ENCODE measurements at places on chromosomes 16 and 17.

DNA sequence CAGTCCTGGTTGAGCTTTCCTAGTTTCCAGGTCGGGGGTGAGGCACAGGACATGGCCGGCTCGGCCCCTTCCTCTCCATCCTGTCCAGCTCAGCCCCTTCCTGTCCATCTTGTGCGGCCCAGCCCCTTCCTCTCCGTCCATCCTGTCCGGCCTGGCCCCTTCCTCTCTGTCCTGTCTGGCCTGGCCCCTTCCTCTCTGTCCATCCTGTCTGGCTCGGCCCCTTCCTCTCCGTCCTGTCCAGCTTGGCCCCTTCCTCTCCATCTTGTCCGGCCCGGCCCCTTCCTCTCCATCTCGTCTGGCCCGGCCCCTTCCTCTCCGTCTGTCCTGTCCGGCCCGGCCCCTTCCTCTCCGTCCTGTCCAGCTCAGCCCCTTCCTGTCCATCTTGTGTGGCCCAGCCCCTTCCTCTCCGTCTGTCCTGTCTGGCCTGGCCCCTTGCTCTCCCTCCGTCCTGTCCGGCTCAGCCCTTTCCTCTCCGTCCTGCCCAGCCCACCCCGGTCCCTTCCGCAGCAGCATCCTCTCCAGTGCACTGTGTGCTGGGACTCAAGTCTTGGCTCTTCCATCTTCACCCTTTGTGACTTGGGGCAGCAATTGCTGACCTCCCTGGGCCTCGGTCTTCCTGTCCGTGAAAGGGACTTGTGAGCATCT lies 5.5 kb upstream of the ZNF750 start:
- no peak for DNase-seq

DNA sequence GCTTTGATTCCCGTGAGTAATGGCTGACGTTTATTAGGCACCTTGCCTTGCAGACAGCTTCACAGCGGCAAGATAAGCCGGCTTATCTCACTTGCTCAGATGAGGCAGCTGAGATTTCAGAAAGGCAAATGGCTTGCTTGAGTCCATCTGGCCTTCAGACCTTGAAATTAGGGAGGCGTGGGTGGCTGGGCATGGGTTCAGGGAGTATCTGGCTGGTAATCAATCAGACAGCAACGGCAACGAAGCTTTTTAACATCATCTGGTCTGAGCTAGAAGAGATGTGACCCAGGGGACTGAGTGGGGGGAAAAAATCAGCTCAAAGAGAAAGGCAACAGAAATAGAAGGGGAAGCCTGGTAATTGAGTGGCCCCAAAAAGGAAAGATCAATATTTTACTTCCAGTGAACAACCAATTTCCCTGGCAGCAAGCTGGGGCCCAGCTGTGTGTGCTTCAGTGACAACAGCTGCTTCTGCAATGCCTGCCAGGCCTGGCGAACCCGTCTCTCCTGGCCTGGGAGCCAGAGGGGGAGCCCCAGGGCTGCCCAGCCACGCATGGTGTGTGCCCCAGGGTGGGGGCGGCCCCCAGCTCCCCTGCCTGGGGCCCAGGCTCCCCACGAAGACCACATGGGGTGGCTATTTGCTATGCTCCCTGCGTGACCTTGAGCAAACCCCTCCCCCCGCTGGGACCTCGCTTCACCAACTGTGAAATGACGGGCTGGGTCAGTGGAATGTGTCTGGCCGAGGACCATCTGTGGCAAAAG lies 34.0 kb downstream of the RAB11FIP4 start:
- no peak for DNase-seq

DNA sequence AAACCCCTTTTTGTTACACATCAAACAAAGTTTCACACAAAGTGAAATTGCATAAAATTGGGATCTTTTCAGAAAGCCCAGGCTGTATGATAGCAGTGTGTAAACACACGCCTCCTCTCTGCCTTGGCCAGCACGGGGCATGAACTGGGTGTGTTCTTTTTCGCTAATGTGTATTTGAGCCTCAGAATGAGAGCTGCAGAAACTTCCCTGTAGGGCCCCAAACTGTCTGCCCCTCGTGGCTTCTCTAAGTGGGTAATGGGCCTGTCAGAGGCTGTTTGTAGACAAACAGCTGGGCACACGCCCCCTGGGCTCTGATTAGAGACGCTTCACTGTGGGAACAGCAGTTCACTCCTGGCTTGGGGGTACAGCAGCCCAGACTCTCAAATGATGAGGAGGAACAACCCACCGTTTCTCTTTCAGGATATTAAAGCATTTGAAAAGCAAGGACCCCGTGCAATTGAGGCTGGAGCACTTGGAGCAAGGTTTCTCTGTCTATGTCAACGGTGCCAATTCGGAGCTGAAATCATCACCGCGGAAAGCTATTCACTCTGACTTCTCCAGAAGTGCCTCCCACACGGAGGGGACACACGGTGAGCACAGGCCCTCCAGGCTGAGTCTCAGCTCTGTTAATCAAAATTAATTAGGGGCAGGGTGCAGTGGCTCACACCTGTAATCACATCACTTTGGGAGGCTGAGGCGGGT lies 78.4 kb downstream of the KATNIP start:
- no peak for DNase-seq

DNA sequence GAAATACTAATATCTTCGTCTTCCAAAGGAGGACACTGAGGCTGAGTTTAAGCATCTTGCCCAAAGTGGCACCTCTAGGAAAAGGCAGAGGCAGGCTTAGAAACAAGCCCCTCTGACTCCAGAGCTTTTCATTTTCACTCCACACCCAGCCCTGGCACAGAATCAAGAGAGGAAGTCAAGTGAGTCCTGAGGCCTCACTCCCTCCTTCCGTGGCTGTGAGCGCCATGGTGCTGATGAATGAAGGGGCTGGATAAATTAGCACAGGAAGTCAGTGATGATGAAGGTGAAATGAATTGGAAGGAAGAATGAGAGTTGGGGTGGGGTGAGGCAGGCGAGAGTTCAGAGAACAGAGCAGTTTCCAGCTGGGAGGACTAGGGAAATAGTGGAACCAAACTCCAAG lies 179.3 kb downstream of the TMEM132E start:
- DNase-seq, result no peak

DNA sequence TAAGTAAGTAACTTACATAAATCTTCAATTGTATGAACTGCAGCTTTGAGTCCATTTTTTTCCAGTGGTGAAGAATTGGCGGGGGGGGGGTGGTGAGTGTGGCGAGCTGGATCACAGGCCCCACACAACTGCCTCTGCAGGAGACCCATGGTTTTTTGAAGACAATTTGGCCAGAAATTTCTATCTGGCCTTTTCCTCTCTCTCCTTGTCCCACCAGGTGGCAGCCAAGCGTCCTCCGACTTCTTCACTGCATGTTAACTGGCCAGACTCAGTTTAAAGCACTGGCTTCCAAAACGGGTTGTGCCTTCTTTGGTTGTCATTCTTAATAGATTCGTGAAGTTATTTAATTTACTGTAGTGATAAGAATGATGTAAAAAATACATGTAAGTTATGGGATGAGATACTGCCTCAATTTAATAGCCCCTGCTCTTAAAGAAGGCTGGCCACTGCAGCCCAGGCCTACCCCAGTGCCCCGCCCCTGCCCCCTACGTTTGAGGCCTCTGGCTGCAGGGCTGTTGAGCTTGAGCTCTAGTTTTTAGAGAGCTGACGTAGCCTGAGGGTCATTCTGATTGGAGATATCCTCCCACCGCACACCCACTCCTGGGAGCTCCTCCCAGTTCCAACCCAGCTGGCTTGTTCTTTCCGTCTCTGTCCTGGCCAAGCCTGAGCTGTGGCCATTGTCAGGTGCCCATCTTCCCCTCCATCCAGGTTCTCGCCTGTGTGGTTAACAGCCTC lies 36.4 kb downstream of the AKAP1 start:
- no peak for DNase-seq

DNA sequence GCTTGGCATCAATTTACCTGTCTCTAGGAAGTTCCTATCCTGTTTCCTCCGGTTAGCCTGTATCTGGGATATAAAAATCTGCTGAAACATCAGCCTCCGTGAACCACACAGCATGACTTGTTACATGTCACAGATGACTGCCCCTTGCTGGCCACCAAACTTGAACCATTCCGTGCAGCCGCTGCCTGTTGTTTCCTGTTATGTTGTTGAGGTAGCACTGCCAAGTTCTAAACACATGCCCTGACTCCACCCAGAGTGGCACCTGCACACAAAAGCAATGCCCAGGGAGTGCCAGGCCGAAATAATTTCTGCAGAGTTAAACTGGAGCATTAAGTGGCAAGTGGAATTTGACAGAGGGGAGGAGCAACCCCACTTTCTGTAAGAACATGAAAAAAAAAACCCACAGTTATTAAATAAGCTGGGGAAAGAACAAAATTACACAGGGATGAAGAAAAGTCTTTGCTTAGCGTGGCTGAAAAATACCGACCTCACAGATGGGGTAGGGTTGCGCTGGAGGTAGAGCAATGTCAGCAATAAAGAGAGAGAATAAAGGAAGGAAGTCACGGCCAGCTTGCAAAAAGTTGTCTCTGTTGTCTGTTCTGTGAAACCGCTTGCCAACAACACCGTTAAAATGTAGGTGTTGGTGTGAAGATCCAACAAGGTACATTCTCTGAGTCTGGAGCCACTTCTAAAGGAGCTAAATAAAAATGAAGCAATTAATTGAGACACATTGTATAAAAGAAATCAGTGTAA lies 174.6 kb upstream of the CDH13 start:
- no peak for DNase-seq

DNA sequence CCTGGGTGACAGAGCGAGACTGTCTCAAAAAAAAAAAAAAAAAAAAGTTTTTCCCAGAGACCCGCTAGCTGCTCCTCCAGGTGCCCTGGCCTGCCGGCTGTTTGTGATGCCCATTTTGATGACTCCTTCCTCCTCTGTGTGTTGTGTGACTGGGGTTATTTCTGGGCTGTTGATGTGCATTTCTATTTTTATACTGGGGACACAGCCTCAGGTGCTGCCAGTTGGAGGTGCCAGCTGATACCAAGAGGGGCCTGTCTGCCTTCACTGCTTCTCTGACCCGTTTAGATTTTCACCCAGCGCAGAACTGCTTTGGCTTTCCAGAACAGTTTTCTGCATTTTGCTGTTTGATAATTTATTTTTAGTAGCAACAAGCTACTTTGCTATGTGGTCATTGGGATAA lies 6.7 kb downstream of the PLA2G15 start:
- DNase-seq, result no peak
